ENCODE measurements at places on chromosomes 5 and 9. TPM values are rescaled to one million over a fixed set of nuclear protein-coding genes. Genes with fewer than 3 reads are reported as not detected.

GRCh38 chr5:128074171-128074570 is 9.4 kb upstream of the SLC12A2 start:
- no peak for DNase-seq
- no peak overlapping the region for H3K4me3 ChIP-seq
- no peaks in the 10 kb centered on the region for H3K27me3 ChIP-seq
- H3K27ac ChIP-seq = no peak overlapping the region
- peaks cover 20% of the 10 kb centered on the region for H3K36me3 ChIP-seq
- peaks cover 9% of the 10 kb centered on the region for H3K4me1 ChIP-seq

DNA sequence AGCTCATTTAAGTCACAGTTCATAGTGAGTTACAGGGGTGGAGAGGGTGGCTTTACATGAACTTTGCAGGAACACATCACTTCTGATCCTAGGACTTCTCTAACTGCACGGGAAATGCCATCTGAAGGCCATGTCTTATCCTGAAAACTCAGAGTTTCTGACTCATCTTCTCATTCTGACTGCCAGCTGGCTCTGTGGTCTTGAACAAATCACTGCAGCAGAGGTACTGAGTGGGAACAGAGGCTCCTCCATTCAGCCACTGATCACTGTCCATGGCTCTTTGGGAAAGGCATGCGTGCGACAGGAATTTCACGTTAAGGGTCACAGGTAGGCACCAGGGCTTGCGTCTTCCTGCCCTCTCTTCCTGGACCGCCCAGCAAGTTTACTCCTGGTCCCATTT is 114.6 kb upstream of the LRRTM2 start:
- H3K27ac ChIP-seq = no peak overlapping the region
- no peak for DNase-seq
- no peaks in the 10 kb centered on the region for H3K27me3 ChIP-seq
- H3K4me1 ChIP-seq = peaks cover 19% of the 10 kb centered on the region

GRCh38 chr5:148810823-148811222 is 15.6 kb upstream of the ADRB2 start:
- no peaks in the 10 kb centered on the region for H3K27me3 ChIP-seq
- H3K36me3 ChIP-seq = no peaks in the 10 kb centered on the region
- H3K4me3 ChIP-seq = no peak overlapping the region
- peaks cover 39% of the 10 kb centered on the region for H3K4me1 ChIP-seq

DNA sequence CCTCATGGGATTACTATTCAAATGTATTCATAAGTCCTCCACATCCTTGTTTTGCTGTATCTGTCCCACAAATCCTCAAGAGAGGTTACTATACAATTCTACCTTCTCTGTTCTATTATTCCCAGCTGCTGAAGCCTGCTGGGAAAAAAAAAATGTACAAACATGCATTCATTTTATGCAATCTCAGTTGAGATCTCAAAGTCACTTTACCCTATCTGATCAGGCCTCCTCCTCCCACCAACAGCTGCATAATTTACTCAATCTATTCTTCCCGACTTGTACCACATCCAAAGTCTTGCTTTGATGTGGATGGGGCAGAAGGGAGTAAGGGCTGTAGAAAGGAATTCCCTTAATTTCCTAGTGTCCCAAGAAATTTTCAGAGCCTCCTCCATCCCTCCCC is 28.6 kb downstream of the PSIP1 start:
- no peak overlapping the region for H3K27ac ChIP-seq
- no peaks in the 10 kb centered on the region for H3K4me1 ChIP-seq
- no peak overlapping the region for H3K4me3 ChIP-seq
- no peaks in the 10 kb centered on the region for H3K36me3 ChIP-seq
- H3K27me3 ChIP-seq = no peaks in the 10 kb centered on the region

RAD50 gene
- total RNA-seq = 35.9 TPM

PCDHB10 gene
- total RNA-seq = 1.2 TPM

Measured in Calu3 (cell line).